Ammon's horn (tissue), 1 donor: ENCODE measurements at places on chromosomes 5 and 9.

DNA sequence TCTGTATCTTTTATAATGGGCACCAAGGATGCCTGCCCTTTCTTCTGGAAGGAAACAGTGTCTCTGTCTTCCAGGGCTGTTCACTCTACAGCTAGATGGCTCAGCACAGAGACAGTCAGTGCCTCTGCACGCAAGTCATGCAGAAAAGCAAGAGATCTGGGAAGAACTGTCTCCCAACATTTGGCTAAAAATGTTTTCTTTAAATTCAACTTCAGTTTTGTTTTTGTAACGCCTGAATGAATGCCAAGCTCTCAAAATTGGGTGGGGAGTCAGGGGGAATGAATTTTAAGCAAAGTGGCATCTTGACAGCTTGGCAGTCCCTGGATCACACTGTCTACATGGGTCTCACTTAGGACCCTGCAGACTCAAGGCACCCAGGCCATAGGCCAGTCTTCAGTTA lies 12.6 kb downstream of the OLFML2A start:
- DNase-seq = no peak

- no peak for DNase-seq
Measured at GRCh38 chr5:124952079-124952478, 205.6 kb upstream of the ZNF608 start.

DNA sequence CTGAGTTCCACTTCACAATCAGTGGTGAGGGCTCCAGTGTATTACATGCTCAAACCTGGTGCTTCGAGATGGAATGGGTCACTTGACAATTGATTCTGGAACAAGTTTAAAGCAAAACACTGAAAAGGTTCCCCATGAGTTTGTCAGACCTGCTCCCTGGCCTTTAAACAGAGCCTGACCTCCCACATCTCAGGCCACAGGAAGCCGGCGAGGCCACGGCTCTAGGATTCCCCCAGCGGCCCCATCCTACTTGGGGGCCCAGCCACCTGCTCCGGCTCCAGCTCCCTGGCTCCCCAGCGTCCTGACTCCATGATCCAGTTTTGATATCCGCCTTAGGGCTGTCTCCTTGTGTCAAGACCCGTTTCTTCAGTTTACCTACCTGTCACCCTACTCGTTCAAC lies 62.0 kb downstream of the TTLL11 start:
- DNase-seq = no peak

DNA sequence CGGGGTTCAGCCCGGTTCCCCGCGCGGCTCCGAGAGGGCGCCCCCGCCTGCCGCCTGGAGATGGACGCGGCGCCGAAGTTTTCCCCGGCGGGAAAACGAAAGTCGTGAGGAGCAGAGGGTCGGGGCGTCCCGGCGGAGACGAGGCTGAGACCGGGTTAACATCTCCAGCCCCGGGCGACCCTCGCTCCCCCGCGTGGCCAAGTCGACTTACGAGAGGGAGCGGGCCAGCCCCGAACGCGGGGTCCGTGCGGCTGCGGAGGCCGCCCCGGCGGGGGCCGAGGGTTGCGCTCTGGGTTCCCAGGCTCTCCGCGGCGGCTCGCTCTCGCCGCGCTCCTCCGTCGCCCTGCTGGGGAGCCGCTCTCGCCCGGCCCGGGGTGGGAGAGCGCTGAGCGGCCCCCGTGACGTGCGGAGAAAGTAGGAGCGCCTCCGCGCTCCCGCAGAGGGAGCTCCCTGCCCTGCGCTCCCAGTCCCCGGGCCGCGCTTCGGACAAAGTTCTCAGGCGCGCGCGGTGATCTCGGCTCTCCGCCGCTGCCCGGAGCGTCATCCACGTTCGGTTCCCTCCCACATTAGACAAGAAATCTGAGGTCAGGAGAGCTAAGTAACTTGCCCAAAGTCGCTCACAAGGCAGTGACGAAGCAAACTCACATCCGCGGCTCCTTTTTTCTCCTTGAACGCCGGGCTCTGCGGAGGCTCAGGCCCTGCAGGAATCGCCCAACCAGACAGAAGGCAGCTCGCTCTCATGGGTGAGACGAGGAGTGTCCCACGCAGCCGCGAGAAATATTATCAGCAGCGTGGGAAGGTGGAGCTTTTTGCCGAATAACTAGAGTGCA lies 1.2 kb upstream of the GCNT4 start:
- DNase-seq = peak; percentile 40

DNA sequence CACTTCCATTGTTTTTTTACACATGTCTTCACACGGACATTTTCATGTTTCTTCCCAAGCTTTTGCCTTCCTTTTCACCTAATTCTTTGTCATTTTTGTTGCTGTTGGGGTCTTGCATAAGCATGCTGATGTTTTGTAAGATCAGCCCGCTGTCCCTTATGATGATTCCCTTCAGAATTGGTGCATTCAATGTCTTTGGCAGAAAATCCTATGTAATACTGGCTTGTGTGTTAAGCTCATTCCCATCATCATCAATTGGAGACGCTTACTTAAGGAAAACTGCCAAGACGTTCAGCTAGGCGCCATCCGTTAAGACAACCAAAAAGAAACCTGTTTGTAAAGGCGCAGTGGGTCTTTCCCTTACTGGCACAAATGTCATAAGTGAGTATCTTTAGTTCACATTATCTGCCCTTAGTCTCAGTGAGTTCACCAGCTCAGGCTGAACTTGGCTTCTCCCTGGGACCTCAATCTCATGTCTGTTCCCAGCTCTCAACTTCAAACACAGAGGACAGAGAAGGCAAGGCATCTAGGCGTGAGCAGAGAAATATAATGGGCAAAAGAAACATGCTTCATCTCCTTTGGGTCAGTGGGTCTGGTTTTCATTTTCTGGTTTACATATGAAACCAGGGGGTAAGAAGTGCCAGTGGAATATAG lies 97.9 kb downstream of the EFNA5 start:
- no peak for DNase-seq

DNA sequence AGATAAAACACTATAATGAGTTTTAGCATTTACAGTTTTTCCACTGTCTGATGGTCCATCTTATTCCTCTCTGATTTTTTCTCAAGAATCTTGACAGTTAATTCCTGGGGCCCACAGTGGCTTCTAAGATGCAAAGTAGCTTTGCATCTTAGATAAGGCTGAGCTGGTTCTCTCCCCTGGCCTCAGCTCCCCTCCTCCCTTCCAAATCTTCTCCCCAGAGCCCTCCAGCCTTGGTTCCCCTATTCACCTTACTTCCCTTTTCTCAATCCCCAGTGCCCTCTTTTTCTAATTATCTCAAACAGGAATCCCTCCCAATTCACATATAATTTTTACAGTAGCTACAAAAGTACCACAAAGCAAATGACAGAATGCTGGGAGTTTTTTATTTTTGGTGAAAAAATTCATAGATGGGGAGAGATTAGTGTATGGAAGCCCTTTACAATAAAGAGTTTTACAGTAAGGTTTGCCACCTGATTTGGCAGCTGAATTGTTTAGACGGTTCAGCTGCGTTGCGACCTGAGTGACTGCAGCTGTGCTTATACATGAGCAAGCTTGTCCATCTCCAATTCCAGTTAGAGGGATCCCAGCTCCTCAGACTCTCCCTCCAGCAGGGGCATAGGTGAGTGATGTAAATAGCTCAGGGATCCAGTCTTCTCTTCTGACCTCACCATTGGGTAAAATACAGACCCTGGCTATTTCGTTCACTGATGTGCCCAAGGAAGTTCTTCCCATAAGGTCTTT lies 51.4 kb upstream of the CKMT2 start:
- DNase-seq = no peak

GRCh38 chr9:85443190-85443598 lies 298.6 kb downstream of the AGTPBP1 start:
- DNase-seq = no peak

- no peak for DNase-seq
Measured at GRCh38 chr9:35939679-35940250, 18.2 kb downstream of the OR2S2 start.

GRCh38 chr5:62576570-62577170 lies 1.9 kb upstream of the LRRC70 start:
- no peak for DNase-seq

DNA sequence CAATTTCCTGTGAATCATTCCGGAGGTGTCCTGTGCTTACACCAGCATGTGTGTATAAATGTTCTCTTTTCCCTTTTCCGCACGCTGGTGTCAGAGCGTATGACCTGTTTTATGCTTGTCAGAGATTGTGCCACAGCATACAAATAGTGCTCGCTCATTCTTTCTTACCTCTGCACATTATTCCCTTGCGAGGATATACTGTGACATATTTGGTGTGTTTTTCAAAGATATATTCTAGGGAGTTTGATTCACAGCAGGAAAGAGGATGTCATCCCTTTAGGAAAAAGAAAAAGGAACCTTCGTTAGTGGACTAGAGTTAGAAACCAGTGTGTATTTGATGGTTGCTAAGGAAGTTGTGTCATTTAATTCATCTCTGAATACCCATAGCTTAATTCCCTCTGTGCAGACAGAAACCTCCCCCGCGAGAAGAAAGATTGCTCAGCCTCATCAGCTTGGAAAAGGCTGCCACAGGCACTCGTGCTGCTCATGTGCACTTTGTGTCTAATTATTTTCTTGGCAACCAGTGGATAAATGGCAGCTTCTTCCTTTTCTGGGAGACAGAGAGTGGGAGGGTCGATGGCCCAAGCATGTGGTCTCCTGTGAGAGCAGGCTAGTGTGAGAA lies 14.7 kb upstream of the CCIN start:
- peak; percentile 65 for DNase-seq

- peak; percentile 59 for DNase-seq
Measured at GRCh38 chr5:13946111-13946510, 1.6 kb upstream of the DNAH5 start.

DNA sequence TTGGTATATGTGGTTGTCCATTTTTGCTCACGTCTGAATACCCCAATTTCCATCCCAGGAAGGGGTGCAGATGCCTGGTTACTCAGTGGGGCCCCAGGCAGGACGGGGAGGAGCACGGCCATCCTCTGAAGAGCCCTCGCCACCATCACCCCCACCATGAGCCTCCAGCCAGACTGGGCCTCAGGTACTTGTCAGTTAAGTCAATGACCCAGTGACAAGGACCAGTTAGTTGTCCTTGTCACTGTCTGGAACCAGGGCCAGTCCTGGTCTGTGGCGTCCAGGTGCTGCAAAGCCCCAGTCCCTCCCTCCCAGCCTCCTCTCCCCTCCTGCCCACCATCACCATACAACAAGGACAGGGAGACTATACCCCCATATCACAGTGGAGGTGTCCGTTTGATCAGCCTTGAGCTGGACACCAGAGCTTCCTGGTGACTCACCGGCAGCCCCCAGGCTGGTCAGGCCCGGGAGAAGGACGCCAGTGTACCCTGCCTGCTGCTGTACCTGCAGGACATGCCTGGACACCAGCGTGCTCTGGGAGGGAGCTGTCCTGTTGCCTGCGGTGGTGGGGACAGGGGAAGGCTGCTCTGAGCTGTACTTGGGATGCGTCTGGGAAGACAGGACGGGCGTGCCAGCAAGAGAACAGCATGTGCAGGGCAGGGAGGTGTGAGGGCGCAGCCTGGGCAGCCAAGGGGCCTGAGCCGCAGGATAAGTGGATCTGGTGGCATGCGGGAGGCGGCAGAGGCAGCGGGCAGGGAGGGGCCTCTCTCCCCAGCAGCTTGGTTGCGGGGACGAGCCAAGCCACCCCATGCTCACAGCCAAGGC lies 32.6 kb upstream of the TTLL11 start:
- DNase-seq = no peak

GRCh38 chr9:99034149-99034548 lies 70.8 kb upstream of the TGFBR1 start:
- DNase-seq = no peak

DNA sequence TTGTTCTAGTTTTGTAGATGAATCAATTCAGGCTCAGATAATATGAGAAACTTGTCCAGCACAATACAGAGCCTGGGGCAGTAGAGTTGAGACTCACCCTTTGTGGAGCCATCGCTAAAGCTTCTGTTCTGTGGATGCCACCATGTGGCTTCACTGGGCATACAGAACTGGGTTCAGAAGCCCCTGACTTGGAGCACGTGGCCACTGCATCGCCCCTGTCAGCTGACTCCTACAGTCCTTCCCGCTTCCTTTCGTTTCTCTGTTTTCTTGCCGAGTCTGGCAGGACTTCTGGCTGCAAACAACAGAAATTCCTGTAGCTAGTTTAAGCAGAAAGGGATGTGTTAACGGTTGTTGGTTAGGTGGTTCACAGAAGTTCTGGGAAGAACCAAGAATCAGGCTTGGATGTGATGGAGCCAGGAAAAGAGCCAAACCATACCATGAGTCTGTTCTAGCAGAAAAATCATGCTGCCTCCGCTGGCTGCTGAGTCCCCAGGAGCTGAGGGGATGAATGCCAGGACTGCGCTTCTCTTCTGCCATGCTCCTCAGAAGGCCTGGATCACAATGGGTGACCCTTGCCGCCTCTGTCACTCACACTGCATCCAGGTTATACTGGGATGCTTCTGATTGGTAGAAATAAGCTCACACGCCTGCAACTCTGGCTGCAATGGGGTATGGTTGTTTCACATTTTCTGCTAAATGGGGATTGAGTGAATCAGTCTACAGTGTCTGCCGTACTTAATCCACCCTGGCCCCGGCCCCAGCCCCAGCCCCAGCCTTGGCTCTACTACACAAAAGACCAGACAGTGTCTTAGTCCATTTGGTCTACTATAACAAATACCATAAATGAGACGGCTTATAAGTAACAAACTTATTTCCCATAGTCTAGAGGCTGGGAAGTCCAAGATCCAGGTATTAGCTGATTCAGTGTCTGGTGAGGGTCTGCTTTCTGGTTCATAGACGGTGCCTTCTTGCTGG lies 262.5 kb downstream of the GOLPH3 start:
- peak; percentile 87 for DNase-seq

DNA sequence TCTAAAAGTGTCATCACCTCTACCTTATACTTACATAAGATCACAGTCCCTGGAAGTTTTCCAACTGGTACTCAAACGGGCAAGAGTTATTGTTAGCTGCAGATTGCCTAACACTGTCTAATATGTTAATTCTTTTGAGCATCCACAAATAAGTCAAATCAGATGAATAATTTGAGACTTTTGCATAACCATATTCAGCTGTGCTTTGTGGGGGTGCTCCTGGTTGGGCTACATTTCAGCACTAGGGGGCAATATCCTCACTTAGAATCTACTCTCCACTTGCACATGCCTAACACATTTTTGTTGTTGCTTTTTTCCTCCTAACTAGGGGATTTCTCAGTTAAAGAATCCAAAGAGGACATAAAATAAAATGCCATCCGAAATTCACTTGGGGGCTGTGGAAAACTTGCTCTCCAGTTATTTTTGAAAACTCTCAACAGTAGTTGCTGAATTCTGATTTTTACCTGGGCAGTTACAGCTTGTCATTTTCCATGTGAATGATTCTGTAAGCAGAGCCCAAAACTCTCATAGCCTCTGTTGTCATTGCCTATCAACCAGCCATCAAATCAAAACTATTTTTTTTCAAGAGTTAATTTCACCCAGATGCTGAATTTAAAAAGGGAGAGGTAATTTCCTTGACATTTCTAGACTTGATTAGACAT lies 71.5 kb downstream of the TRIM36 start:
- DNase-seq = peak; percentile 71
